Activated naive CD8-positive, alpha-beta T cell treated with anti-CD3 and anti-CD28 coated beads for 36 hours (primary cell): ENCODE measurements at places on chromosomes 12 and 14.

- no peak for DNase-seq
Measured at GRCh38 chr12:22709292-22709691, 84.3 kb downstream of the ETNK1 start.

DNA sequence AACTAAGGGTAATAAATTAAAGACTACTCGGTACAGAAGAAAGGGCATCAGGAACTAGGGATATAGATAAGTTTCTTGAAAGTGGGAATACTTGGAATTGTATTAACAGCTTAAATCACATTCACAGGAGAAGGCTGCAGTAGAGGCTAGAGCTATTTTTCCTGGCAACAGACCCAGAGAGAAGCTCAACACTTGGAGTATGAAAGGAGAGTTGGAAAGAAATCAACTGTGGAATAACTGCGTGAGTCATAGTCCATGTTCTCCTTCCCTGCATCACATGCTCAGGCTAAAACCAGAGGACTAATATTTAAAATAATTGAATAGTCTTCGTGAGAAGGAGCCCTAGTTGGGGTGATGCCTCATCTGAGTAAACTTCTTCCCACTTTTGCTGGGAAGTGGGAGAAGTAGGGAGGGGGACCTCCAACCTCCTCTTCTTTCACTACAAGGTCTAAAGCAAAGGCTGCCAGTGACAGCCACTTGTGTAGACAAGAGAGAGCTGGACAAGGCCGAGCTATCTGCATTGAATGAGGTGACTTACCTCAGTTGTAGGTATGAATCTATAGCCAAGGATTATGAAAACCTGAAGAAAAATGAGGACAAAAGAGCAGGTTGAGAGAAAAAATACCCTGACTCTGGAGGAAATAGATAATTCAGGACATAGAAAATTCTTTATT is 32.7 kb downstream of the DYRK2 start:
- no peak for DNase-seq

- no peak for DNase-seq
Measured at GRCh38 chr12:9040484-9041186, 51.3 kb downstream of the KLRG1 start.

DNA sequence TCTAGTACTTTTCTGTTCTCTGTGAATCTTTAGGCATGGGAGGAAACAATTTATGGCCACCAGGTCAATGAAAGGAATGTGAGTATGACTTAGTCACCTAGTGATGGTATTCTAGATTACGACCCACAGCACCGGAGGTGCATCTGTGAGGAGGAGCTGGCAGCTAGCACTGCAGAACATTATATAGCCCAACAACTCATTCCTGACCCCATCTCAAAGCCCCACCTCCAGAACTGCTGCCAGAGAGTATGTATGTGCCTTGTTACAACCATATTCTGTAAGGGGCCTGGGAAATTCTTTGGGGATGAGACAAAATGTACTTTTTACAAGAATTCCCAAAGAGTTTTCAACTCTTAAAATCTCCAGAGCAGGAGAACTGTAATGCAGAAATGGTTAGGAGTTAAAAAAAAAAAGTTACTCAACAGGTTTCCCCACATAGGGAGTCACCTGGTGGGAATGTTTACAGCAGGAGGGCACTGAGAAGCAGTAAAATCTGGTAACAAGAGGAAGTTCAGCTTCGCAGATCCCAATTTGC is 34.9 kb upstream of the CERS5 start:
- no peak for DNase-seq
